ENCODE measurements at places on chromosomes 6 and 20.

DNA sequence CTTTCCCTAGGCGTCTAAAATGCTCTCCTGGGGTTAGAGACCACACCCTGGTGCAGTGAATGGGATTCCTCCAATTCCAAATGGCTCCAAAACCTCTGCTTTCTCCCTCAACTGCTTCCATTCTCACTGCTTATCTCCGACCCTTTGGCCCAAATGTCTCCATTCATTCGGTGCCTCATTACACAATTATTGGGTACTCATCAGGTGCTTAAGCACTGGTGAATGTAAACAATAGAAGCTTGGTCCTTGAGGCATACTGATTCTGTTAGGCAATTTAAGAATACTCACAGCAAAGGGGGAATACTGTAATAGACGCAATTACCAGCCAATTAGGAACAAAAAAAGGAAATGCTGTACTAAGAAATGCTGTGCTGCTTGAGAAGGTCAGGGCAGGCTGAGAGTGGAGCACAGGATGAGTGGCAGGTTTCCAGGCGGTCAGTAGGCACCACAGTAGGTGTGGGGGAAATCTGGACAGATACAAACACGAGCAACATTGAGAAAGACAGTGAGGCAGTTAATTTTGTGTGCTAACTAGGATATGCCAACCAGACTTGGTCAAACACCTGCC, 23.0 kb downstream of the GMDS start:
- no peak for DNase-seq

- no peak for DNase-seq
These were observed 22.1 kb downstream of the PTPRT start for GRCh38 chr20:43167615-43168014.

GRCh38 chr6:121851056-121851455, 415.6 kb downstream of the GJA1 start:
- DNase-seq: no peak

DNA sequence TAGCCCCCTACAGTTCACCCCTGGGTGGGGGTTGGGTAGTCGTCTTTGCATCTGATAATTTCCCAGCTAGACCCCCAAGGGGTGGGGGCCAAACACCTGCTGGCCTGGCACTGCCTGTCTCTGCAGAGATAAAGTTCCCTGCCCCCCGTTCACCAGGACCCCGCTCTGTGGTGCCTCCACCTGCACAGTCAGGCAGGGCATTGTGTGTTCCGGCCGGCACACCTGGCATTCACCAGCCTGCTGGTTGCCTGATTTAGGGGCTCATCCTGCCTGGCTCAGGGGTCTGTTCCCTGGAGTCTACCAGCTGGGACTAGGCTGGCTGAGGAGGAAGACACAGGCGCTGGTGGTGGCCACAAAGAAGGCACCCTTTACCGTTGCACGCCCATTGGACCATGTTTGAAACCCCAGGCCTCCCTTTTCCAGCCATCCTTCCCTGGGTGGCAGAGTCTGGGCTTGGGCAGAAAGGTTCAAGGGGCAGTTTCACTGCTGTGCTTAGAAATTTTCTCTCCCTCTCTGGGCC, 30.8 kb upstream of the SCRT2 start:
- DNase-seq: no peak

DNA sequence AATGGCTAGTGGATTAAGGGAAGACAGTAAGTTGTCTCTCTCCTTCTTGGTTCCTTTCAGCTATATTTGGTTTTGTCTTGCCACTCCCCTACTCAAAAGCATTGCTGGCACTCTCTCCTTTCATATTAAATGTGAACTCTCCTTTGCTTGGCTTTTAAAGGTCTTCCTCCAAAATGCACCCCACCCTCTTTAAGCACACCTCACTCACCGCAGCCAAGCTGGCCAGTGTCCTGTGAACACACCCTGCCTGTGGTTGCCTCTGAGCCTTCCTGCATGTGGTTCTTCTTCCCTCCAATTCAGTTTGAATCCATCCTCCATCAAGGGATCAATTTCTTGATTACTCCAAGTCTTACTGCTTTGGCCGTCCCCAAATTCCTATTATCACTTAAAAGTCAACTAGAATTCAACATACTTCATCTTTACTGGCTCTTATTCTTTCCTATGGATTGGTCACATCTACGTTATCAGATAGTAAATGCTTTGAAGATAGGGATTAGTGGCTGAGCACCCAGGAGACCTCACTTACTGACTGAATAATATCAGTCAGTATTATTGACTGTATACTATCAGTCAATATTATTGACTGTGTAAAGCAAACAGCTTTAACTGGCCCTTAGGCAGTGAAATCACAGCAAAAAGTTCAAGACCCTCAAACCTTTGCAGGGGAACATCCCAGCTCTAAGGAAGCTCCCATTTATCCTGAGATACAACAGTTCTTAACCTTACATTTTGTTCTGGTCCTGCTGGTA, 41.6 kb upstream of the SPDEF start:
- no peak for DNase-seq

DNA sequence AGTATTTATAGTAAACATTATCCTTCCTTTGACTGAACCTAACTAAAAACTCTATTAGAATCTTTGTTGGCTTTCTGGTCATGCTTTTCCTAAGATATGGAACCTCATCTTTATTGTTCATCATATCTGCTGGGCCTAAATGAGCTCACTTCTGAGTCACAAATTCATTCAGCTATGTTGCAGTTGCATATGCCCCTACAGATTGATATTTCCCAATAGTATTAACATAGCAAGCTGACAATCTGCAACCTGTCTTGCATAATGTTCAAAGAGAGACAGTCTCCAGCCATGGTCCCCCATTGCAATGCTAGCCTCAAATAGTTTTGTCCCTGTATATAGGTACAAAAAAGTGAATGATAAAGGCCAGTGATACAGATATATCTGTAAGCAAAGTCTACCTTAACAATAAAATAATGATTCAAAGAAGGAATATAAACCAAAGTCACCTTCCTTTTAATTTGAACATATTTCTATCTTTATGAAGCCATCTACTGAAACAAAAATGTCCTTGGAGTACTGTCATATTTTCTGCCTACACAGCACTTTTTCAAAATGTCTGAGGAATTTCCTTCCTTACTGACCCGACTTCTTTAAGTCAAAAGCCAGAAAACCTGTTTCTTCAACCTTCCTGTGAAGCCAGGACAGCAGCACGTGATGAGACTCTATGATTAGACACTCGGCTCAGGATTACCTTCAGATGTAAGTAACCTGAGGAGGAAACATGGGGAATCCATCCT, 140.7 kb downstream of the UBE3D start:
- DNase-seq: no peak

All from stimulated activated CD8-positive, alpha-beta memory T cell treated with anti-CD3 and anti-CD28 coated beads, Interleukin-2, amount 100 ng/mL, for 48 hours (primary cell).